ENCODE measurements at places on chromosomes 3 and 15. TPM values are rescaled to one million over a fixed set of nuclear protein-coding genes. Genes with fewer than 3 reads are reported as not detected.

GRCh38 chr3:194812176-194812575 is 126.5 kb downstream of the FAM43A start:
- DNase-seq, result no peak

CCDC54 gene
- polyA plus RNA-seq, result not detected

SLC28A1 gene
- not detected for polyA plus RNA-seq

DNA sequence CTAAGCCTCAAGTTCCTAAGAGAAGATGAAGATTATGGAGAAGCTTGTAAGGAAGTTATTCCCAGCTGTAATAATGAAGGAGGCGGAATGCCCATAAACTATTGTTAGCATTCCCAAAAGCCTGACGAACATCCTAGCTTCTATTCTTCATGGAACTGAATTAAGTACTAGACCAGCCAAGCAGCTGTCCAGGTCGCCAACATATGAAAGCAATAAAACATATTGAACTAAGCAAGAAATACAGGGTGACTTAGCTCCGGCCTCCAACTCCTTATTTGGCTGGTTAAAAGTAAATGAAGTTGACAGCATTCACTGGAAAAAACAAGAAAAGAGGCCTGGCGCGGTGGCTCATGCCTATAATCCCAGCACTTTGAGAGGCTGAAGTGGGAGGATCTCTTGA is 174.0 kb upstream of the TPM1 start:
- DNase-seq, result no peak

GRCh38 chr3:136586580-136586979 is 165.6 kb downstream of the STAG1 start:
- no peak for DNase-seq

Measured in CD14-positive monocyte (primary cell).